ENCODE measurements at places on chromosomes 12 and 14. TPM values are rescaled to one million over a fixed set of nuclear protein-coding genes. Genes with fewer than 3 reads are reported as not detected.

DNA sequence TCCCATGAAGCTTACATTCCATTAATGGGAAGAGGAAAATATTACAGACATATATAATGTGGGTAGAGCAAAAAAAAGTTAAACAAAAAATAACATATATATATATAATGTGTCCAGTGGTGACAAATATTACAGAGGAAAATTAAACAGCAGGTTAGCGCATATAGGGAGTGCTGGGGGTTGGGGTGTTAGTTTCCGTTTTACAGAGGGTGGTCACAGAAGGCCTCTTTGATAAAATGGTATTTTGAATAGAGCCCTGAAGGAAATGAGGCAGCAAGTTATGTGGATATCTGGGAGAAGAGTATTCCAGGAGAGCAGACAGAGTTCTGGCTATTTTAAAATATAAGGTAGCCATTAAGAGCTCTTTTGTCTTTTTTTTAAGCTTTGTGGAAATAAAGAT lies 73.2 kb downstream of the DCAF5 start:
- no peak for DNase-seq

GRCh38 chr14:64856529-64857445 lies 22.9 kb downstream of the SPTB start:
- no peak for DNase-seq

DNA sequence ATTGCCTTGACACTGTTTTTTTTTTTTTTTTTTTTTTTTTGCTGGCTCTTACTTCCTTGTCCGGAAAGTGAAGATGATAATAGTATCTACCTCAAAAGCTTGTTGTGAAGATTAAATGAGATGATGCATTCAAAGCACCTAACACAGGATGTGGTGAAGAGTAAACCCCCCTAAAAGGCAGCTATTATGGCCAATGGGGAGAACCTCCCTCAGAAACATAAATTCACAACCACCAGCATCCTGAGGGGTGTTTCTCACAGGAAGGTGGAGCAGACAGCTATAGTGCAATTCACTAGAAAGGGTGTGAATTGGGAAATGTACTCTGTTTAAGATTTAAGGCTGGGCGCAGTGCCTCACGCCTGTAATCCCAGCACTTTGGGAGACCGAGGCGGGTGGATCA lies 85.4 kb upstream of the CRY1 start:
- no peak for DNase-seq

GRCh38 chr14:104268295-104268694 lies 129.9 kb downstream of the KIF26A start:
- DNase-seq, result no peak

Gene TCL1B
- not detected for total RNA-seq
